ENCODE measurements at places on chromosomes 5 and 9.

- no peak for DNase-seq
Measured at GRCh38 chr5:55620009-55620765, 85.4 kb upstream of the PLPP1 start.

DNA sequence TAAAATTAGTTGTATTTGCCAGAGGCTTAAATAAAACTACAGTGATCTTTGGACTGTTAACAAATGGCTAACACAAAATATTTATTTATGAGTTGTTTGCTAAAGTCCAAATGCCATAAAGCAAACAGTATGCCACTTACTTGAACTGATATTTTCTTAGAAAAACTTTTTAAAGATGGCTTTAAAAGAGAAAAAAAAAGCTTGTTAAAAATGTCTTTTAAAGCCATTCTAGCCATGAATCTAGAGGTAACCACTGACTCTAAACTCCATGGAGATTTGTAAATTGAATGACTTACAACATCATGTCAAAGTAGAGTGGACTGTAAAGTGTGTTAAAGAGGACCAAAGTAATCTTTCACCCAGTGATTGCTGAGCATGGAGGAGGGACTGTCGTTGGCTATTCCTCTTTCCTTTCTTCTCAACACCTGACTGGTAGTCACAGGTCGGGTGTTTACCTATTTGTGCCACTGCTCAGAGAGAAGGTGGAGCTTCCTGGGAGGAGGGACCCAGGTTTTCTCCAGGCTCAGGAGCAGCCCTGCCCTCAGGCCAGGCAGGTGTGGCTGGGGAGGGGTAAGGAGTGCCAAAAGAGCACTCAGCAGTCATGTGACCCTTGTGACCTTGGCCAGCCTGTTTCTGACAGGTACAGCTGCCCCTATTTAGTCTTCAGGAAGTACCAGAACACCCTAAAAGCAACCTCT, 69.1 kb upstream of the TJP2 start:
- no peak for DNase-seq

DNA sequence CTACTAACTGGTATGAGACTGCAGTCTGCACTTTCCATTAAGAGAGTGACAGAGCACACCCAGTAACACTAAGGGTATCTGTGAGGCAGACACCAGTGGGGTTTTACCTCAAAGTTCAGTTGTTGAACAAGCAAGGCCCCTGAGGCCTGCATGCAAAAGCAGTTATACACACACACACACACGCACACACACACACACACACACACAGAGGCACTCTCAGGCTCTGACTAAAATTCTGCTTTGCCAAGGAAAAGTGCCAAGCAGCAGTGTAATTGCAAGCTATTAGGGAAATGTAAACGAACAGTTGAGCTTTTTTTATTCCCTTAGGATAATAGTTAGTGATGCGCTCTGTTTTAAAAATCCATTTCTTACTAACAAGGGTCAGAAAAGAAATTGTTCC, 377.1 kb downstream of the SPOCK1 start:
- DNase-seq = no peak

DNA sequence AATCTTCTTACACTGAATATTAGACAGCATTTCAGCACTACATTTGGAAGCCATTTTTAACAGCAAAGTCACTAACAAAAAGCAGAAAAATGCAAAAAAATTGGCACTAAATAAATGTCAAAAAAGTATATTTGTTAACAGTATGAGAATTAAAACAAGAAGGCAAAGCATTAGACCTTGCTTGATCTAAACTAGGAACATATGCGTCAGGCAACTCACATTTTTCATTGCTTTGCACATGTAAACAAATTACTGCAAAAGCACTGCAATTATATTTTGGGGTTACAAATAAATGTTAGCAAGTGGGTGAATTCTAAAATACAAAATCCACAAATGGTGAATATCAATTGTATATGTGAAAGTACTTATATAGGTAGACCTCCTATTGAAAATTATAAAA, 49.0 kb upstream of the RAPGEF6 start:
- DNase-seq = no peak

- DNase-seq = no peak
Measured at GRCh38 chr5:83654427-83654994, 66.1 kb downstream of the HAPLN1 start.

- DNase-seq = no peak
Measured at GRCh38 chr5:31688515-31689092, 49.7 kb downstream of the PDZD2 start.

DNA sequence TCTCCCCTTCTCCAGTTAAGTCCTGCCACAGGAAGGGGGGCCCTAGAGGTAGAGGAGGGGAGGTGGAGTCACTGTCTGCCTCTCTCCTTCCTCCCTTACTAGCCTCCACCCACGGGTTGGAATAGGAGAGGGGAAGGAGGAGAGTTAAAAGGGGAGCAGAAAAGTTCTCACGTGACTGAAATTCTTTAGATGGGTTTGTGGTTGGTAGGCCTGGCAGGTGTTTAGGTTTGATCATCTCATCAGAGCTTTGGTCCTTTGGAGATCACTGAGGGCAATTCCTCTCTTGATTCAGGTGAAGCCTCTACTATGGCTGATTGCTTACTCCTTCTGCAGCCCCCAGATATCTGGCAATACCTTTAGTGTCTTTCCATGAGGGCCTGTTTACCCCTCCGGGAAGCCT, 24.9 kb upstream of the C5orf63 start:
- DNase-seq = no peak

DNA sequence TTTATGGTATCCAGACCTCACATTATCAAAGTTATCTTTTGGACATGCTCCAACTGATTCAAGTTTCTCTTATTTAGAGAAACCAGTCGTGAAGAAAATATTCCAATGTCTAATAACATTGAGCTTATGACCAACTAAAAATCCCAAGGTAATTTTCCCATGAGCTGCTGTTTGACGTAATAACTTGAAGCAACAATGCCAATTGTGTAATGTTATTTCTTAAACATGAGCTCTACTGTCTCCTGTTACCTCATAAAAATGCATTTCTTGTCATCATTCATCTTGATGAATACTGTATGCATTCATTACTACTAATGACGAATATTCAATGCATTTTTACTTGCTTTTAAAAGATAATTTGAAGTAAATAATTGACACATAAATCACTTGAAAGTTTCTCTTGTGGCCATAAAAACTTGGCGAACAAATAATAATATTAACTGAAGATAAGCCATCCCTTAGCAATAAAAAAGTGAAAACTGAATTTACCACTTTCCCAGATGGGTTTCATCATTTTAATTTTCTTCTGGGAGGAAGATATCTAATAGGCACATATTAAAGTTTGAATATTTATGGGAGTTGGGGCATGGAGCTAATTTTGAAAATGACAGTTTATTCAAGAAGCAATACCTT, 424 bp upstream of the MARCOL start:
- no peak for DNase-seq

- DNase-seq = no peak
Measured at GRCh38 chr9:81614335-81614734, 75.0 kb downstream of the TLE1 start.

GRCh38 chr5:123611406-123611709, 99.4 kb downstream of the CSNK1G3 start:
- DNase-seq = no peak

DNA sequence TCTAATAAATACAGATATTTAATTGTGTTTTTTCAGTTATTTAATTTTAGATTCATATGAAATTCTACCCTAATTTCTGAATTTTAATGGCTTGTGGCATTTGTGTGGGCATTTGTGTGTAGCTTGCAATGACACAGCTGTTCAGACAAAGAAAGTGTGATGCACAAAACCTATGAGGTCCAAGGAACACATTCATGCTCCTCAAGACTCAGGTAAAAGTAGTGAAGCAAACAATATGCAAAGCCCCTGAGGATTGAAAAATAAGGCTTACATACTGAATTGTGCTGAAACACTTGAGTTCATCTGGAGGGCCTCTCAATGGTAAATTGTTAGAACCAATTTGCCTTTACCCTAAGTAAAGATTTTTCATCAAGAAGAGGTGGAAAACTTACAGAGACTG, 28.1 kb downstream of the IL7R start:
- DNase-seq = no peak

- DNase-seq = no peak
Measured at GRCh38 chr5:98794414-98795080, 21.1 kb downstream of the RGMB start.

- no peak for DNase-seq
Measured at GRCh38 chr5:160976181-160976580, 124.2 kb upstream of the ATP10B start.

DNA sequence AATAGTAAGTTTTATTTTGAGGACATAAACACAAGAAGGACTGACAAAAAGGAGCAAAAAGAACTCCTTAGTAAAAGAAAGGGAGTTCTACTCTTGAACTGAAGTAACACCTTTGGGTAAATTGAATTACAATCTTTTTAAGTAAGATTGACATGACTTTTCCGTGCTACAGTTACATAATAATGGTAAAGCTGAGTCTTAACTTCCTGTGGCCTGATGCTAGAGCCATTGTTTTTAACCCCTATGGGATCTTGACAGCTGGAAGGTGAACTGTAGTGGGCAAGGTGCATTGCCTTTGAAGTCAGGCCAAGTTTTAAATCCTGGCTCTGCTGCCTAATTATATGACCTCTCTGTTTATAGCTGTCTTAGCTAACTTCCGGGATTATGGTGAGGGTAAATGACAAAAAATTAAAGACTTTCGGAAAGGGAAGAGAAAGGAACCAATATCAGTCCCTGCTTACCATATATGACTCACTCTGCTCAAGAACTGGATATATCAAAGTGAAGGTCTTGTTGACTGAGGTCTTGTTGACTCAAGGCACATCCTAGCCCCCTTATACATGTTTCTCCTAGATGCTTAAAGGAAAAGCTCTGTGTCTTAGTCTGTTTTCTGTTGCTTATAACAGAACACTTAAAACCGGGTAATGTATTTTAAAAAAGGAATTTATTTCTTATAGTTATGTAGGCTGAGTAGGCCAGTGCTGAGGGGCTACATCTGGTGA, 6.8 kb downstream of the HSD17B4 start:
- no peak for DNase-seq

GRCh38 chr5:142924135-142924883, 154.1 kb downstream of the ARHGAP26 start:
- no peak for DNase-seq

- DNase-seq = no peak
Measured at GRCh38 chr9:91873637-91874051, 76.4 kb downstream of the ROR2 start.

DNA sequence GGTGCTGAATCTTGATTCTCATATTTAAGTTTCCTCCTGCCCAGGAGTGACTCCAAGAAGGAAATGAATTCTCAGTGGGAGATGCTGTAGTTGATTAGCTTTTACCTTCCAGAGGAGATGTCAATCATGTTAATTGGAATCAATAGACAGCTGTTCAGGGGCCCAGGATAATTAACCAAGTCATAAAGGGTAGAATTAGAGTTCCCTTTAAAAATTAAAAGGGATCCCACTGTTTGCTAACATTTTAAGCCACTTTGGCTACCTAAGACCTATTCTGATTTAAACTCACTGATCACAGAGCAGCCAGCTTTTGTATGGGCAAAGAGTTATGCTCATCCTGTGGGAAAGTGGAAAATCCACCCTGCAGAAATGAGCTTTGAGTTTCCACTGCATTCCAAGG, 249.6 kb downstream of the SLIT3 start:
- DNase-seq = no peak

DNA sequence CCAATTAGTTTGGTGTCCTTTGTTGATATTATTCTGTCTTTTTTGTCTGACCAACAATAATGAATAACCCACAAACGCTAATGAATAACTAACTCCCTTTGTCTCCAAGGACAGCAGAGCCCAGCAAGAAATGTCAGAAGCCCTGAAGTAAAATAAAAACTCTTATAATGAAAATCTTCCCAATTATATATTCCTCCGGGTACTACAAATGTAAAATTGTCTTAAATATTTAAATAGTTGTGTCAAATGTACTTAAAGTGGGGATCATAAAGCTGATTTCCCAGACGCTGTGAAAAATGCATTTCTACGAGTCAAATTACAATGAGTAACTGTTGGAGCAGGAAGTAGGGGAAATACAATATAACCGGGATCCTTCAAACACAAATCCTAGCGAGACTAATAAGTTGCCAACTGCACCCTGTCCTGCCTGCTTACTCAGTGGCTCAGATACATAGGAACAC, 22.3 kb downstream of the GLIS3 start:
- no peak for DNase-seq

- no peak for DNase-seq
Measured at GRCh38 chr5:169512385-169512784, 71.2 kb upstream of the SPDL1 start.

DNA sequence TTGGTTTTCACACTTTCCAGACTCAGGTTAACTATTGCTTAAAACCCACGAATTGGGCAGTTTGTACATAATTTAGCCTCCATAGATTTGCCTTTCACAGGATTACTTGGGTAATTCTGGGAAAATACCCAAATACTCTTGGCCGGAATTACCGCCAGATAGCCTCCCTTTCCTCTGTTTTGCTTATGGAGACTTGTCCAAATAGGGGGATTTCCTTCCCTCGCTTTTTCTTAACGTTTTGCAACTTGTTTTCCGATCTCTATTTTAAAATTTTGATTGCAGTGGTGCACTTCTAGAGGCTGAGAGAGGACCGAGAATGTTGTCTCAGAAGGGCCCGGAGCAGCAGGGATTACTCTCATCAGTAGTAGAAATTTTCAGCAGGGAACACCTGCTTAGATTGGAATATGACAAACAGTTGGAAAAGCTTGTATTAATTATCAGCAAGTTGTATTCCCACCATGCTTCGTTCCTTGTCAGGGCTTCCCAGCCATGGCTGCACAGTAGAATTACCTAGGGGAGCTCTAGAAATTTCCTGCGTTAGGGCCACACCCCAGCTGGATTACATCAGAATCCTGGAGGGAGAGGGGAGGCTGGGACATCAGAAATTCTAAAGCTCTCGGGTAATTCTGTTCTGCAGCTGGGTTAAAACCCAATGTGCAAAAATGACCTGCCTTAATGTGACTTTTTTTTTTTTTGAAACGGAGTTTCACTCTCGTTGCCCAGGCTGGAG, 329.1 kb downstream of the SH3GL2 start:
- DNase-seq = no peak

Measured in stimulated activated CD4-positive, alpha-beta T cell treated with anti-CD3 and anti-CD28 coated beads, Interleukin-2, amount 100 ng/mL, for 24 hours (primary cell).